ENCODE measurements at places on chromosomes 7 and 10. TPM values are rescaled to one million over a fixed set of nuclear protein-coding genes. Genes with fewer than 3 reads are reported as not detected.

The AKR1D1 gene
- not detected for total RNA-seq

DNA sequence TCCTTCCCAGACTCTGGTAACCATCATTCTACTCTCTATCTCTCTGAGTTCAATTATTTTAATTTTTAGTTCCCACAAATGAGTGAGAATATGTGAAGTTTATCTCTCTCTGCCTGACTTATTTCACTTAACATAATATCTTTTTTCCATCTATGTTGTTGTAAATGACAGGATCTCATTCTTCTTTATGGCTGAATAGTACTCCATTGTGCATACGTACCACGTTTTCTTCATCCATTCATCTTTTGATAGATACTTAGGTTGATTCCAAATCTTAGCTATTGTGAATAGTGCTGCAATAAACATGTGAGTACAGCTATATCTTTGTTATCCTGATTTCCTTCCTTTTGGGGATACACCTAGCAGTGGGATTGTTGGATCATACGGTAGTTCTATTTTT, 23.9 kb downstream of the RPA3 start:
- no peak for DNase-seq

The GIMAP8 gene
- total RNA-seq, result not detected

The WBP1L gene
- total RNA-seq, result 24.4 TPM

- DNase-seq, result no peak
Measured at GRCh38 chr10:5291501-5292195, 73.1 kb upstream of the UCN3 start.

- DNase-seq, result no peak
Measured at GRCh38 chr7:55509322-55509721, 63.0 kb downstream of the VOPP1 start.

- no peak for DNase-seq
Measured at GRCh38 chr10:69239816-69240434, 19.8 kb downstream of the HKDC1 start.

Measured in OCI-LY7 (cell line).